ENCODE measurements at places on chromosomes 3 and 15. TPM values are rescaled to one million over a fixed set of nuclear protein-coding genes. Genes with fewer than 3 reads are reported as not detected.

DNA sequence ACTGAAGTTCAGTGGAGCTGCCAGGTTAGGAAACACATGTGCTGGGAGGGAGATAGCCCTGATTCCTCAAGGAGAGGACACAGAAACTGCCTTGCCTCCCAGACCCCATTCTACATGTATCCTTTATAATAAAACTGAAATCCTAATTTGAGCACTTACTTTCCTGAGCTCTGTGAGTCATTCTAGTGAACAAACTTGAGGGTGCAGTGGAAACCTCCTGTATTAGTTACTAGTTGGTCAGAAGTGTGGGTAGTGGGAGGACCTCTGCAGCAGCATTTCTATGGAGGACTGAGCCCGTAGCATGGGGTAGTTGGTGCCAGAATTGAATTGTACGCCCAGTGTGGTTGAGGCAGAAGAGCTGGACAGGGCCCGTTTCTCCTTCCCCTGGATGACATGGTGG is 23.9 kb downstream of the ATP1B3 start:
- no peak for DNase-seq

- DNase-seq = peak; percentile 63
Measured at GRCh38 chr3:146160321-146160963, 542 bp downstream of the PLOD2 start.

GRCh38 chr3:13013151-13013561 is 60.1 kb downstream of the IQSEC1 start:
- DNase-seq = no peak

DNA sequence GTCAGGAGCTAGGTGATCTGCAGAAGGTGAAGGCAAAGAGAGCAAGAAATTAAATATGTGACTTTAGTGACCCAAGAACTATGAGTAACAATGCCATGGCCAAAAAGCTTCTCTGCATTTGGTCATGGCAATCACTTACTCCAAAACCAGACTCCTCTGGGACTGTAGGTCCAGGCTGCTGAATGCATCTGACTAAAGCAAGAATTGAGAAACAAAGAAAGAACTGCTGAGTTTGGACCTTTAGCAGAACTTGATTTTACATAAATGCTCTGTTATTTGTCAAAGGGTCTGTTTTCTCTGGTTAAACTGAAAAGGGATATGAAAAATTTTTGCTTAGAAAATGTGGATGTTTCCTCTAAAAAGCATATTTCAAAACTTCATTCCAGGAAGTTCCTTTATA is 1102.2 kb downstream of the IGSF11 start:
- DNase-seq = no peak

DNA sequence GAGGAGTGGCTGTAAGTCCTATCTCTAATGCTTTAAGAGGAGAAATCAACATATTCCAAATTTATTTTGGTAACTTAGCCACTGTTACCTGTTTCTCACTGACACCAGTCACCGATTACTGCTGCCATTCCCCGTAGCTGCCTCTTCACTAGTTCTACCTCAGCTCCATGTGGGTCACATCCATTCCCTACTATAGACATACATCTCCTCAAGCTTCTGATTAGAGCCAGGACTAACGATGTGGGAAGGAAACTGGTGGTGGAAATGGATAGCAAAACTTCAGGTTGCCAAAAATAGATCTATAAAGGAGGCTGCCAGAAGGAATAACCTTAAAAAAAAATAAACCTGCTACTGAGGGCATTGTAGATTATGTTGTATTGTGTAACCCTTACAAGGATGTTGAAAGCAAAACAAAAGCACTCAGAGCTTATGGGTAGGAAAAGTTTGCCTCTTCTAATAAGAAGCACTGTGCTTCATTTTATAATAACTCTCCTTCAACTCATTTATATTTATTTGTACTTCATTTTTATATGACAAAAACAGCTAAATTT is 56.0 kb downstream of the KAT2B start:
- DNase-seq = no peak

- no peak for DNase-seq
Measured at GRCh38 chr3:95971573-95971972, 842.8 kb upstream of the EPHA6 start.

DNA sequence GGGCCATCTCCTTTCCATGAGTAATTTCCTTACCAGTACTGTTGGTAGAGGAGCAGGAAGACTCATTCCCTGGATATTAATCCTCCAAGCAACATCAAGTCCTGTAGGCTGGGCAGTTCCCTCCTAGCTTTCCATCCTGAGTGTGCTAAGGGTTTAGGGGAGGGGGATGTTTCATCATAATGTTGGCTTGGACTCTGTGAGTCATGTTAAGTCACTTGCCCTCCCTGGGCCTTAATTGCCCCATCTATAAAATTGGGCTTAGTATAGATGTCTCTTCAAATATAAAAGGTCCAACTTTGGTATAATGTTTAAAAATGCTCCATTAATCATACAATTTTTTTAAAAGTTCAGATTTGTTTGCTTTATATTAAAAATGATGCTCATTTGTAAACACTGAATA is 52.7 kb downstream of the TLE3 start:
- no peak for DNase-seq

GRCh38 chr3:26655231-26655630 is 32.7 kb downstream of the LRRC3B start:
- DNase-seq = no peak

DNA sequence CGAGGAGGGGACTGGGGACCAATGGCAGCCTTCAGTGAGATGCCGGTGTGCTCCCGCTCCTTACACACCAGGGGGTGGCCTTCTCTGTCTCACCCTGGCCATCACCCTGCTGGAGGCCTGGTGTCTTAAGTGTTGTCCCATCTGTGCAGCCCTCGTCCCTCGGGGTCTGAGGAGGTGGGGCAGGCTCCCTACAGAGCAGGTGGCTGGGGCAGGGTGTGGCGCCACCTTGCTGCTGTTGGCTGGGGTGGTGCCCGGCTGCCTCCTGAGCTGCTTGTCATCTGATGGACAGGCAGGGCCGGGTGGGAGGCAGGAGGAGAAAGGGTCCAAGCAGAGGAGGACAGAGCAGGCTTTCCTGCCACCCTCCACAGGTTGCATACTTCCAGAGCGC is 25.9 kb downstream of the PTPN23 start:
- DNase-seq = no peak

DNA sequence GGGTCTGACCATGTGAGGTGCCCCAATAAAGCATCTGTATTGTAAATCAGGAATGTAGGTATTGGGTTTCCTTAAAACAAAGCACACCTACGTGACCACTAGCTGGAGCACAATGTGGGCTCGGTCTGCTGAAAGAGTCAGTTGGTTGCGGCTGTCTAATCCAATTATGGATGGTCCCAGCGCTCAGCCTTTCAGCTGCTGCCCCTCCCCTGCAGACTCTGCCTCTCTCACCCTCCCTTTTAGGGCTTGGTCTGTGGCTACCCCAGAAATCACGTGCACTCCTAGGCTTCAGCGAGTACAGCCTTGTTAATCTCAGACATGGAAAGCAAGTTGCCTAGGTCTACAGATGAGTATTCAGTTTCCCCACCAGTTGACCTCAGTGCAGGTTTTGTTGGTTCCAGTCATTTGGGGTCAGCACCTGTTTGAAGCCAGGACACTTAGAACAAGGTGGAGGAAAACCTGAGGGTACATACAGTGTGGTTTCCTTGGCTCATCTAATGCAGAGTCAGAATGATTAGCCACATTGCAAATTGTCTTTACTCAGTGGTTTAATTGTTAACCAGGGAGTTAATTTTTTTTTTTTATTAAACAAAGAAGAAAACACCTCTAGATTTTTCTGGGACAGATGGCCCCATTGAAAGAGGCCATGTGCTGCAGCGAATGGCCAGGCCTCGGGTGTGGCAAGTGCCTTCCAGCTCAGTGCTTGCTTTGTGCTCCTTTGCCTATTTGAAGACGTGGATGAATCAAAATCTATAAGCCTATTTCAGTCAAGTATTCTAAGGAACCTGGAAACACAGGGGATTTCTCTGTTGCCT is 137.7 kb downstream of the IGF1R start:
- no peak for DNase-seq

DNA sequence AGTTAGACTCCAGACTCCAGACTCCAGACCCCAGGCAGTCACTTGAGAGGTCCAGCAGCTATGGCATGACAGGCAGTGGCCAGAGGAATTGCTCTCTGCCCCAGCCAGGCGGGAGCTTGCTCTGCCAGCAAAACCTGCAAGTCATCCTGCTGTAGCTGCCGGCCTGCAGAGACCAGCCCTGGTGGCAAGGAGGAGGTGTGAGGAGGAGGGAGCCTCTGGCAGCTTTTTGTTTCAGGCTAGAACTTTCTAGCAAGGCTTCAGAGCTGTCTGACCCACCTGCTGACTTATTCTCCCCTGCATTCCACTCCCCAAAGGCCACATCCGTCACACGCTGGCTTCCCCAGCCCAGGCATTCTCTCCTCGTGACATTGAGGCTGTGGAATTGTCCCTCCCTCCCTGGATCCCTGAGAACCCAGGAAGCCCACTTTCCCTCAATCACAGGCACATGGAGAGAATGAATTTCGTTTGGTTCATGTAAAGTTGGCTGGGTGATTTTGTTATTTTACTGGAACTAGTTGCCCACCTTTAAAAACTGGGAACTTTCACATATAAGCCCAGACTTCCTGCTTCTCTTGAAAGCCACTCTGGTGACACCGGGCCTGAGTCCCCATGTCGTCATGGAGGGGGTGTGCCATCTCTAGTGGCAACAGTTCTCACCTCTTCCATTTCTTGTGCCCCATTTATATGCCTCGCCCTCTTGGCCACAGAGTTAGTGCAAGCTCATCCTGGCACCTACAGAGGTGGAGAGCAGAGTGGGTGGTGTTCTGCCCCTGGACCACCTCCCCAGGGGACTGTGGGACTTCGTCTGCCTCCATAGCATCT is 82.7 kb downstream of the ABHD5 start:
- no peak for DNase-seq

GRCh38 chr15:100341239-100341749 is 481 bp downstream of the ADAMTS17 start:
- DNase-seq = no peak

DNA sequence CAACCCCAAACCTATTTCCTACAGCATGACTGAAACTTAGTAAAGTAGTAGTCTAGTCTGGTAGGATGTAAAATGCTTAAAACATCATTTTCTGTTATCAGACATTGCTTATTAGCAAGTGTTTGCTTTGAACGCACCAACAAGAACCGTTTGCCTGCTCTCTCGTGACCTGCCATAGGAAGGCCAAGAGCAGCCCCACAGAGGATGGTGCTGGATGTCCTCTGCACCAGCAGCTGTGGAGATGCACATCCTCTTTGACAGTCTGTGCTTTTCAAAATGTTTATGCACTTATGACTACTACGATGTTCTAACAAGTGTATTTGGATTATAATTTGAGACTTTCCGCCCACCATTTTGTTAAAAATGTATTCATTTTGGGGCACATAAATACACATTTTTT is 59.6 kb downstream of the PDE8A start:
- DNase-seq = no peak

GRCh38 chr3:56061279-56061626 is 407.0 kb downstream of the ERC2 start:
- no peak for DNase-seq

GRCh38 chr15:69854521-69855181 is 243.1 kb downstream of the TLE3 start:
- no peak for DNase-seq

DNA sequence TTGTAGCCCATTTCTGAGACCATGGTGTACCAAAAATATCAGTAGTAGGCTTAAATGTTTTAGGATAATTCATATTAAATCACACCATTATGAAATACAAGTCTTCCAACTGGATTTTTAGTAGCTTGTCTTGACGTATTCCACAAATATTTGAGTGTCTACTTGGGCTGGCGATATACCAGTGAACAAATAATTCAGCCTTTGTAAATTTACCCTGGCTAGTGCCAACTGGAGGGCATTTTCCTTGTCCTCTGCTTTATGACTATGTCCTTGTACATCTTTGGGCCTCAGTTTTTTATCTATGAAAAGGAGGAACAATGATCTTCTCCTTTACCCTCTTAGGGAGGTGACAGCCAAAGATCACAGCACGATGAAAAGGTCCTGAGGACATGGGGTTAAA is 114.8 kb downstream of the FRMD4B start:
- no peak for DNase-seq

- no peak for DNase-seq
Measured at GRCh38 chr3:13266651-13267362, 153.3 kb downstream of the NUP210 start.

DNA sequence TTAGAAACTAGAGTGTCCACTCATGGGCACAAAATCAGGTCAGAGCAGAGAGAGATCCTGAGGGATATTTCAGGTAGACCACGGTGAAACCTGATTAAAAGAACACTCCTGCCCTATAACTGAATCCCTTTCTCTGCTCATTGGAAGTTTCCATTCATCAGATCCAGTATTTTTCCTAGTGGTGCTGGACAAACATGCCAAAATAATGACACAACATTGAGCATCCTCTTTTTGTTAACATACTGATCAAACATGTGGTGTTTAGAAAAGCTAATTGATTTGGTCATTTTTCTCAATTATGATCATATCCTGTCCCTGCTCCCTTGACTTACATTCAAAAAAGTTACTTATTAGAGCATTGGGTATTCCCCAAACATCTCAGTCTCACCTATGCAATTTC is 27.2 kb downstream of the PTX3 start:
- DNase-seq = no peak

DNA sequence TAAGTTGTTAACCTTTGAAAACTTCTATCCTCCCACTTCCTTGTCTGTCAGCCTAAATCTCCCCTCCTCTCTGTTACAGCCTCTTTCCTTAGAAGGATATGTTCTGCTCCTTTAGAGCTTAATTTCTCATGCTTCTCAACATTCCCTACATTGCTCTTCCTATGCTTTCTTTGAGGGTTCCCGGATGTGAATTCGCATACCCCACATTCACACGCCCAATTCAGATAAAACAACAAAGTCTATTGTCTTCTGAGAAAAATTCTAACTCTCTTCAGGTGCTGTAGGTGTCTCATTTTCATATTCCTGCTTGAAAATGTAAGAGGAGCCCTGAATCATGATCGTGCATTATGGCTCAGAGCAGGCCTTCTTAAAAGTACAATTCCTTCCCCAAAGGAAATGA is 171.8 kb upstream of the DPH6 start:
- DNase-seq = no peak

- no peak for DNase-seq
Measured at GRCh38 chr3:13874891-13875290, 5.0 kb downstream of the WNT7A start.

CCDC9B gene
- 9.6 TPM for polyA plus RNA-seq

RAB6B gene
- 14.5 TPM for polyA plus RNA-seq

SPTSSB gene
- polyA plus RNA-seq = 10.1 TPM

PFKFB4 gene
- 3.9 TPM for polyA plus RNA-seq

GLDN gene
- 0.12 TPM for polyA plus RNA-seq

KNG1 gene
- polyA plus RNA-seq = 179 TPM

GOLGA8S gene
- polyA plus RNA-seq = 1.3 TPM

GREM1 gene
- polyA plus RNA-seq = 0.21 TPM

SCAANT1 gene
- polyA plus RNA-seq = not detected

C3orf80 gene
- 0.34 TPM for polyA plus RNA-seq

NRROS gene
- polyA plus RNA-seq = 4.2 TPM

TRH gene
- 0.28 TPM for polyA plus RNA-seq

All from right renal pelvis (tissue), 4 donors.